Activated naive CD8-positive, alpha-beta T cell treated with anti-CD3 and anti-CD28 coated beads for 36 hours (primary cell): ENCODE measurements at places on chromosomes 4 and X. TPM values are rescaled to one million over a fixed set of nuclear protein-coding genes. Genes with fewer than 3 reads are reported as not detected.

GRCh38 chr4:37964734-37965457 lies 4.7 kb downstream of the PTTG2 start:
- no peak for DNase-seq

DNA sequence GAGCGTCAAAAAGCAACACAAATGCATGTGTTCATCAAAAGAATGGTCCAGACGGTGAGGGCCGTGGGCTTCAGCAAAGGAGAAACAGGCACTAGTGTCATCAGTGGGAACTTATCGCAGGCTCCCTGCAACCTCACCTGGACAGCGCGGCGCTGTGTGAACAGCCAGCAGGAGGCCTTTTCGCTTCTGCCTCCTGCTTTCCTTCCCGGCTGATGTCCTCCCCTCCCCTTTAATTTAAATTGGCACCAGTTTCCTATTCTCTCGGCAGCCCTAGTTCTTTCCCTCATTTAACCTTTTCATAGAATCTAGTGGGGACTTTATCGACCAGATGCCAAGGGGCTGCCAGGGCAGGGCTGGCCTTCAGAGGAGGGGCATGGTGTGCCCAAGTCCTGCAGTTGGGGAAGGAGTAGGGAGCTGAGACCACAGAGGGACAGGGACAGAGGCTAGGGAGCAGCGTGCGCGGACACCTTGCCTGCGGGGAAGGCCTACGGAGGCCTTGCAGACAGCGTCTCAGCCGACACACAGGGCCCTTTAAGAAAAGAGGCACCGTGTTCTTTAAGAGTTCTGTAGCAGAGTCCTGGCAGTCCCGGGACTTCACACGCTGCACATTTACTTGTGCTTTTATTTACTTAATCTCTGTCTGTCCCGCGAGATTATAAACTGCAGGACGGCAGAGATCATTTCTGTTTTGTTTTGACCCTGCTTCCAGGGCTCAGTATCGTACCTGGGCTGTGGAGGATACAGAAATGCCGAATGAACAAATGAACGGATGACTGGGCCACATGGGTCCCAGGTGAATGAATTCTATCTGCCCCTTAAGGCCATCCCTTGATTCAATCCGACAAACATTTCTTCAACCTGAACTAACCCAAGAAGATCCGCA lies 8.4 kb upstream of the SORBS2 start:
- DNase-seq, result no peak

UNC5C gene
- not detected for total RNA-seq

GAGE1 gene
- total RNA-seq, result not detected

CXCL1 gene
- not detected for total RNA-seq

DNA sequence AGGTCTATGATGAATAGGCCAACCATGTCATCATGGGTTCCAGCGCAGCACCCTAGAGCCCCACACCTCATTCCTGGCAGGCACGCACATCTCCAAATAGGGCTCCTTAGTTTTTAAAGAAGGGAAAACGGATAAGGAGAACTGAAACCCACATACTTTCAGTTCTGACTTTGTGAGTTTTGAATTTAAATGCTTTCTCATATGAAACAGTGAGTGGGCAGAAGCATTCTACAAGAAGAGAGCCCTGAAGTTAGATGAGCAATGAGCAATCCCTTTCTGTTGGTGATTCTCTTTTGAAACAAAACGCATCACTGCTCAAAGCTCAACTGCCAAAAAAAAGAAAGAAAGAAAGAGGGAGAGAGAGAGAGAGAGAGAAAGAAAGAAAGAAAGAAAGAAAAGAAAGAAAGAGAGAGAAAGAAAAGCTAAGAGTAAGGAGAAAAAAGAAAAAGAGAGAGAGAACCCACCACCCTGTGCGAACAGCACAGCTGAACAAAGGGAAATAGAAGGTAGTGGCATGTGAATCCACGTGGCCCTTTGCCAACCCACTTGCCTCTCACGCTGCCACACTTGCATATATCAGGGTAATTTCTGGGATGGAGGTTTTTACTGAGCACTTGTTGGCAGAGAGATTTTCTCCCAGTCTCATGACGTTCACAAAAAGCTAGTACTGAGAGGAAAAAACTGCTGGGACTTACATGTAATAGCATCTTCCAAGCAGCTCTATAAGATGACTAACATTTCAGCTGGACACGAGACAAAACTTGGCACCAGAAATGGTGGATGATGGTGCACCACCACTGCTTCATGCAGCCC lies 31.0 kb downstream of the TMSB4X start:
- DNase-seq, result no peak

GRCh38 chr4:1460967-1461868 lies 55.0 kb upstream of the NKX1-1 start:
- no peak for DNase-seq

DNA sequence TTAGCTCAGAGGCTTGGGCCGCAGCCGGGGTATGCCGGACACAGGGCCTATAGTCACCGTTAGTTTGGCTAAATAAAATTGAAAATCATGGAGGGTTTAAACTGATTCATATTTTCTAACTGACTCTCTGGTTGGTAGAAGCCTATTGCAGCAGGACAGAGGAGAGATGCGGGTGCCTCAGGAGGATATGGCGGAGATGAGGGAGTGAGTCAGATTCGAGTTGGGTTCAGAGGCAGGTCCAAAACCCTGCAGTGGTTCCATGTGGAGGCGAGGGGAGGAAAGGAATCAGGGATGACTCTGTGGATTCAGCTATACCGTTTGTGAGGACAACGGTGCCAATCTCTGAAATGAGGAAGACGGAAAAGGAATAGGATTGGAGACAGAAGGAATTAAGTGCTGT lies 176.6 kb downstream of the PALLD start:
- DNase-seq, result no peak

- DNase-seq, result no peak
These were observed 80.0 kb upstream of the FGF13 start for GRCh38 chrX:138791551-138791950.

DNA sequence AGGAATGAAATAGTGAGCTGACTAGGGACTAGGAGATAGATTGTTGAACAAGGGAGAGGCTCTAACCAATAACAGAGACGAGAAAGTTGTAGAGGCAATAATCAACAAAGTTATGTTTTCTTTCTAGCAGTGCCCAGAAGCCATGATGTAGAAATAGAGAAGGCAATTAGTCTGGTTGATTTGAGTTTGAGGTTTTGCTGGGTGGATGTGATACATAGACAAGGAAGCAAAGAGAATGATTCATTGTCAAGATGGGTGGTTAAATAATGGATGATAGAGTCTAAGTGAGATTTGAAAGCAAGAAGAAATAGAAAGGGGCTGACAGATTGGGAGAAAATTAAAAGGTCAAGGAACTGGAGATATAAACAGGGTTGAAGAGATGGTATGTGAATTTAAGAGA lies 11.2 kb downstream of the RBM41 start:
- no peak for DNase-seq
